Naive thymus-derived CD8-positive, alpha-beta T cell (primary cell): ENCODE measurements at places on chromosomes 3 and 15.

GRCh38 chr3:79657076-79657475, 110.7 kb downstream of the ROBO1 start:
- H3K27ac ChIP-seq, result no peak overlapping the region
- H3K4me1 ChIP-seq, result no peaks in the 10 kb centered on the region
- no peaks in the 10 kb centered on the region for H3K36me3 ChIP-seq
- no peak overlapping the region for H3K4me3 ChIP-seq

DNA sequence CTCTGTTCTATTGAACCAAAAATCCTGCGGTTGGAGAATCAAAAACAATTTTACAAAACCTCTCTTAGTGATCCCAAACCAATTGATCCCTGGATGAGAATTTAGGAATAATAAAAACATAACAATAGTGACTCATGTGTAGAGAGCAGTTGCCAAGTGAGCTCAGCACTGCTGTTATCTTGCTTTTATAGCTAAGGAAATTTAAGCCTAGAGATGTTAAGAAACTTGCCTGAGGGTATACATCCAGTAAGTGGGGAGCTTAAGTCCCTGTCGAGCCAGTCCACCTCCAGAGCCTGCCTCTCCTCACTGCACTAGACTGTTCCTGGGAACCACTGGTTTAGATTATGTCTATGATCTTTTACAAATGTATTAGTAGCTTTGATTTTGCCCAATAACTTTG, 358.4 kb upstream of the LMCD1 start:
- no peaks in the 10 kb centered on the region for H3K36me3 ChIP-seq
- H3K4me1 ChIP-seq, result no peaks in the 10 kb centered on the region
- DNase-seq, result no peak
- no peak overlapping the region for H3K27ac ChIP-seq
- H3K27me3 ChIP-seq, result no peaks in the 10 kb centered on the region

- H3K4me3 ChIP-seq, result peak overlapping the region; percentile 80
- H3K36me3 ChIP-seq, result no peaks in the 10 kb centered on the region
- no peak for DNase-seq
- no peak overlapping the region for H3K27ac ChIP-seq
- H3K27me3 ChIP-seq, result peaks cover 55% of the 10 kb centered on the region
Measured at GRCh38 chr15:28098360-28098765, 752 bp downstream of the OCA2 start.

GRCh38 chr3:128240232-128240631, 87.0 kb downstream of the EEFSEC start:
- no peak for DNase-seq
- no peaks in the 10 kb centered on the region for H3K27me3 ChIP-seq
- no peak overlapping the region for H3K4me3 ChIP-seq
- no peak overlapping the region for H3K27ac ChIP-seq

DNA sequence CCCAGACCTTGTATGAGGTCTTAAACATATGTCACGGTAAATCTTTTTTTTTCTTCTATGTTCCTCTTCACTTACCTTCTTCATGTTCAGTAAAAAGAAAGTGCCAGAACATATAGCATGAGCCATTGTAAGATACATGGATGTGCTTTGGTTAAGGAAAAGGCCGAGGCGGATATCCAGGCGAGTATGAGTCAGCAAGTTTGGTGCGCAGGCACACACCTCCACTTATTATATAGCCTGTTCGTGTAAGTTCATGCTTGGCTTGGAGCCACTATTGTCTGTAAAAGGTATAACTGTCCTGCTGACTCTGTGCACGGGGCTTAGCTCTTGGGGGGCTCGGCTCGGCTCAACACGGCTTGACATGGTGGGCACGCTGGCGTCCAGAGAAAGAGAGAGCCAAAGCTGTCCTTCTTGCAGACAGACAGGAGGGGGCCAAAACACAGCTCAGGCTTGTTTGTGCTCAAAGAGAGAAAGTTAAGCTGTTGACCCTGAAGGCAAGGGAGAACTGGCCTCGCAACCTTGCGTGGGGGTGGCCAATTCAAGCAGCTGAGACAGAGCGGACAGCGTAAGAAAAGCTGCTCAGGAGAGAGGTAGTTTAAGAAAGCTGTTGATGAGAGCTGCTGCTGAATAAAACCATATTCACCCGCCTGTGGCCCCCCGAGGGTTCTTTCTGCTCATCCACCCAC, 251.2 kb downstream of the SLC9A9 start:
- H3K27ac ChIP-seq, result no peak overlapping the region
- no peak overlapping the region for H3K4me3 ChIP-seq
- H3K4me1 ChIP-seq, result peaks cover 3% of the 10 kb centered on the region
- H3K27me3 ChIP-seq, result no peaks in the 10 kb centered on the region
- no peak for DNase-seq

- DNase-seq, result no peak
- H3K4me1 ChIP-seq, result peaks cover 25% of the 10 kb centered on the region
Measured at GRCh38 chr3:58241306-58242044, 3.9 kb downstream of the ABHD6 start.
